ENCODE measurements at places on chromosomes 12 and 14. TPM values are rescaled to one million over a fixed set of nuclear protein-coding genes. Genes with fewer than 3 reads are reported as not detected.
A peak's percentile ranks its signal among the peaks of the same experiment; 100 is the strongest.

The SLC7A7 gene
- total RNA-seq, result 1.0 TPM

- no peak for DNase-seq
Observed at GRCh38 chr14:105139212-105139825, 29.3 kb downstream of the JAG2 start.

- DNase-seq, result no peak
Observed at GRCh38 chr12:116544656-116545055, 14.5 kb upstream of the MAP1LC3B2 start.

GRCh38 chr14:72882047-72882446 is 11.9 kb downstream of the DPF3 start:
- no peak for DNase-seq

GRCh38 chr12:64187370-64187769 is 34.7 kb downstream of the KICS2 start:
- no peak for DNase-seq

- no peak for DNase-seq
Observed at GRCh38 chr14:105891631-105892452, 365.5 kb downstream of the TMEM121 start.

DNA sequence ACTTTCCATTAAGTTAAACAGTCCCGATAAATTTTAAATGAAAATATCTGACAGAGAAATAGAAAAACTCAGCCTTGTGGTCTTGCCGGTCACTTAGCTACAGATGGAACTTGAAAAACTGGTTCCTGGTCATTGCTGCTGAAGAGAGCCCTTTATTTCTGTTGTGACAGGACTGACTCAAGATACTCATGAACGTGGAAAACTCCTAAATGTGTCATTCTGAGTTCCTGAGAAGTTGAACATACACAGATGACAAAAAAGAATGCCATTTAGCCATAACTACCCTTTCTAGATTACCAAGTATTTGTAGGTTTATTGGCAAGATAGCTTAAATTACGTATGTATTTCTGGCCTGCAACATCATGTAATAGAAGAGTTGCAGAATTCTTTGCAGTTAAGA is 134.2 kb downstream of the HMGA2 start:
- DNase-seq, result no peak

The GPRC5D gene
- total RNA-seq, result not detected

DNA sequence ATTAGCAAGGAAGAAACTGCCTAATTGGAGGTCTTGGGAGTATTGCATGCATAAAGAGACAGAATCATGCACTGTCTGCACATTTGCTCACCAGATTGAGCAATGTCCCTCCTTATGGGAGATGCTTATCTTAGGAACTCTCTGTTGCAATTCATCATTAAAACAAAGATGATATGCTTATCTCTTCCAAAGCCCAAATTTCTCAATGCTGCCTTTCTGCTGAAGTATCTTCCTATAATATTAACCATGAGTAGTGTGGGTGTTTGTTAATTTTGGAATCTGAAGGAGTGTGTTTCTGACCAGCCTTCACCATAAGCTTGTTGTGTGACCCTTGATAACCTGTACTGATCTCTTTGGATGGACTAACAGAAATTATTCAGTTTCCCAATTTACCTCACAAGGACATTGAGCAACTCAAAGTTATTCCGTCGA is 1257.6 kb upstream of the FLRT2 start:
- DNase-seq, result no peak

DNA sequence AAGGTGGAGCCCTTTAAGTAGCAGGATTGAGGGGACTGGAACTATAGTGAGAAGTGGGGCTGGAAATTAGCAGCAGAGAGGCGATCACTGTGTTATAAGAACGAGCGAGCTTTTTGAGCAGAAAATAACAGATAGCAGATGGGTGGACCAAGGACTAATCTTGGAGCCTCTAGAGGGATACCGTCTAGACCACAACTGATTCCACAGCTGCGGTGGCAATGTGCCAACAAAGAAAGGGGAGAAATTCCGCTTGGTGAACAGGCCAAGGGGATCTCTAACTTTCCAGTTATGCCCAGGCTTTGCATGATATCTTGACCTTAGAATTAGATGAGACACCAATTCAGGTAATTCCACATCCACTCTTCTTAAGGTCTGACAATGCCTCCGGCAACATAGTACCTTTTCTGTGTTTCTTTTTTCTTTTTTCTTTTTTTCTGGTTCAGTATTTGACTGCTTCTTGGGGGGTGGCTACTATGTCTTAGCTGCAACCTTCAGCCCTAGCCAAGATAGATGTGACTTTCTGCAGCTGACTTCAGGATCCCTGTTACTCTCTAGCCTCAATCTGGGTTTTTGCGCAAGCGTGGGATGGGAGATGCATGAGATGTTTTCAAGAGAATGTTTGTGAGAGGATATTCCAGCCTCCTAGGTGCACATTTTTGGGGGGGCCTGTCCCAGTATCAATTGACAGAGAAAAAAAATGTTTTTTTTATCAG is 143.4 kb upstream of the CPSF6 start:
- DNase-seq, result no peak

- DNase-seq, result peak; percentile 60
Observed at GRCh38 chr14:91873471-91874415, 6.4 kb upstream of the TC2N start.

- peak; percentile 3 for DNase-seq
Observed at GRCh38 chr14:45201905-45202304, 51.1 kb downstream of the MIS18BP1 start.

The HCAR3 gene
- not detected for total RNA-seq

GRCh38 chr12:117818400-117818799 is 150.4 kb downstream of the KSR2 start:
- DNase-seq, result no peak

- no peak for DNase-seq
Observed at GRCh38 chr12:94404854-94405253, 54.8 kb downstream of the CEP83 start.

The AQP6 gene
- not detected for total RNA-seq

The SYNE3 gene
- 38.8 TPM for total RNA-seq

GRCh38 chr14:76090616-76091391 is 60.9 kb upstream of the GPATCH2L start:
- DNase-seq, result no peak

GRCh38 chr14:90804292-90805083 is 11.7 kb downstream of the TTC7B start:
- DNase-seq, result no peak

- DNase-seq, result no peak
Observed at GRCh38 chr12:18631339-18631738, 106.5 kb downstream of the PLCZ1 start.

The INHBC gene
- total RNA-seq, result not detected

Data from activated naive CD8-positive, alpha-beta T cell treated with anti-CD3 and anti-CD28 coated beads for 36 hours (primary cell).